Stimulated activated CD8-positive, alpha-beta memory T cell treated with anti-CD3 and anti-CD28 coated beads, Interleukin-15, amount 100 ng/mL, for 24 hours (primary cell): ENCODE measurements at places on chromosomes 2 and 18.

GRCh38 chr2:48600204-48600813 lies 17.3 kb upstream of the GTF2A1L start:
- DNase-seq: no peak

DNA sequence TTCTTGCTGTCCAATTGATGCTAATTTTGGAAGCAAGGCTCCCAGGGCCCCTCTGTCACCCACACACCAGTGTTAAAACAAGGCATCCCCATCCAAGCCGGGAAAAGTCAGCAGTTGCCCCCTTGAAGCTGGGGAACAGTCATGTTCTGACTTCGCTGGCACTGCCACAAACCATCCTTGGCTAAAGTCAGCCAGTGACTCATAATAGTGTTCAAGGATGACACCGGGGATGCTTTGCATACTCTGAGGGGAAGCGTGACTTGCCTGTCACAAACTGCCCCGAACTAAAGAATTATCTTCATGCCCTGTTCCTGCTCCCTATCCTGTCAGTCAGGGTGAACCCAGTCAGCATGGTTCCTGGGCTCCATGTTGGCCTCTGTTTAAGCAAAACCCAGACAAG lies 37.0 kb downstream of the TGFA start:
- no peak for DNase-seq

- DNase-seq: no peak
Measured at GRCh38 chr18:421247-422155, 79.0 kb downstream of the COLEC12 start.

GRCh38 chr2:238306672-238306998 lies 13.7 kb upstream of the TRAF3IP1 start:
- no peak for DNase-seq

GRCh38 chr2:181812106-181812743 lies 79.3 kb upstream of the ITPRID2 start:
- no peak for DNase-seq

DNA sequence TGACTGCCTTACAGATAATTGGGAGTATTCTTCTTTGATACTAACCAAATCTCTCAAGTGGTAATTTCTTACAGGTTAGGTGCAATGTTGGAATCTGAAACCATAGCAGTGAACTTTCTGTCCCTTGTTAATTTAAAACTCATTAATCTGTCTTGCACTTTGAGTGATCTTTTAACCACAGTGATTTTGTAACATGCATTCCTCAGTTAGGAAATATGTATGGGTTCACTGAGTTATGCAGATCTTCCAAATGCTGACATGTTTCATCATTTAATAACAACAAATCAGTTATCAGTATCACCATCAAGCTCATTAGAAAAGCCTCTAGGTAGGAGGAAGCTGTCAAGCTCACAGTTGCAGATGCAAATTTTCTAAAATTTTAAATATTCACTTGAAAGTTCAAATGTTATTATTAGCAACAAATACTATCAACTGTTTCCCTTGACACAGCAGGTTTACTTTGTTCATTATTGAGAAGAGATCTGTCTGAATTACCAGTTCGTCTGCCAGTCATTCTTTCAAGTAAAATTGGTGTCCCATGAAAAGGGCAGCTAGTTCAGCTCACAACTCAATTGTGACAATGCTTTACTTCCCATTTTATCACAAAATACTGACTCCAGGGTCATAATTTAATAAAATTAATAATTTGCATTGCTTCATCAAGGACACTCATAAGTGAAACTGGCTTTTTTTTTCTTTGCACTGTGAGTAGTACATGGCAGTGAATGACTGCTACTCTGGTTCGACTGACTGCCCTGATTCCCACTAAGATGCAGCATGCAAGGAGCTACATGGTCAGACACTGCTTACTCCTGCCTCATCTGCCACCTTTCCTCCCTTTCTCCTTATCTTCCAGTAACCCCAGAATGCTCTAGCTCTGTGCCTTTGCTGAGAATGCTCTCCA lies 31.6 kb downstream of the SUCLG1 start:
- DNase-seq: no peak

DNA sequence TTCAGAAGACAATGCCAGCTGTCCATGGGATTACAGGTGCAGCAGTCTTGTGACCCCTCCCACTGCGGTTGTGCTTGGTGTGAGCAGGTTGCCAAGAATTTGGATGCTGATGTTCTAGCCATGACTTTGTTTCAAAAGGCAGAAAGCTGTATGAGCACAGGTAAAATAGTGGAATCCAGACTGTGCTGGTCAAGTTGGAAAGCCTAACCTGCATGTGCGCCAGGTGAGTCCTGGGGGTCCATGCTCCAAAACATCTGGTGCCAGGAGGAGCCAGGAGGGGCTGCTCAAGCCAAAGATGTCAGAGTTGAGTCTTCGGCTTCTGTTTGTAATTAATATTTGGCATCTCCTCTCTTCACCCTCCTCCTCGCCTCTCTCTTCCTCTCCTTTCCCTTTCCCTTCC lies 330.1 kb downstream of the MYCN start:
- DNase-seq: no peak

GRCh38 chr2:96195410-96196066 lies 13.1 kb downstream of the STARD7 start:
- DNase-seq: no peak

DNA sequence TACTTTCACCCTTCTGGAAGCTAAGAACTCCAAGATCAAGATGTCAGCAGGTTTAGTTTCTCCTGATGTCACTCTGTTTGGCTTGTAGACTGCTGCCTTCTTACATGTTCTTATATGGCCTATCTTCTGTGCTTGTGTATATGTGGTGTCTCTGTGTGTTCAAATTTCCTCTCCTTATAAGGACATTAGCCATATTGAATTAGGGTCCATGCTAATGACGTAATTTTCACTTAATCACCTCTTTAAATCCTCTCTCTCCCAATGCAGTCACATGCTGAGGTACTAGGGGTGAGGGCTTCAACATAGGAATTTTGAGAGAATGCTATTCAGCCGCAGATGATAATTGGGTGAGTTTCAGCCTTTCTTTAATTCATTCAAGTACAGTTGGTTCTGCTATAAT lies 458.3 kb upstream of the SYT4 start:
- DNase-seq: no peak

DNA sequence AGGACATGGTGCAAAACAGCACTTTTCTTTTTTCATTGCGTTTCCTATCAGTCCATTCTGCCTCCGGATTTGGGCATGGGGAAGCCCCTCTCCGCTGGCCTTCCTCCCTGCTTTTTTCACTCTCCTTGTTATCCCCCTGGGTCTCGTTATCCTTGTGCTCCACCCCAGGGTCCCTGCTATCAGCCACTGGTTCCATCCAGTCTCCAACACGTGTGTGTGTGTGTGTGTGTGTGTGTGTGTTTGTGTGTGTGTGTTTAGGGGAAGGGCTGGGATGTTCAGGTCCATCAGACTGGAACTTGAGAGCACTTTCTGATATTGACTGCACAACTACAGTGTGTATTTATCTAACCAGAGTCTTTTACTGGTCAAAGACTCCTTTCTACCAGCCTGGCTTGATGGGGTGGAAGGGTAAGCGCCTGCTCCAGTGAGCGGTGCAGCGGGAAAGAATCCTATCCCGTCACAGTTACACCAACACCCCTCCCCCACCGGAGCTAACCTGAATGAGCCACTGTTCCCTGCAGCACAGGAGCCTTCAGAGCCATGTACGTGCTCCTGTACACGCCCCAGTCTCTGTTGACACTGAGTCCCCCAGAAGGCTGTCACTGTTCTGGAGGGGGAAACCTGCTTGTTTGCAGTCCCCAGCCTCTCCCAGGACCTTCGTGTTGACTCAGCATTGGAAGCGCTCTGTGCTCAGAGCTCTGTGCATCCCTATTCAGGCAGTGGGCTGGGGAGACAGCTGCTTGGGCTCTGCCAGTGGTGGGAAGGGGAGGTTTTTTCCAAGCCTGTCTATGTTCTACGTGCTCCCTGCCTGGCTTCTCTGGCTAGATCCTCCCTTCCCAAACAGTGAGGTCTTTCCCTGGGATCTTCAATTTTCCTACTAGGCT lies 4.6 kb downstream of the INHA start:
- no peak for DNase-seq

DNA sequence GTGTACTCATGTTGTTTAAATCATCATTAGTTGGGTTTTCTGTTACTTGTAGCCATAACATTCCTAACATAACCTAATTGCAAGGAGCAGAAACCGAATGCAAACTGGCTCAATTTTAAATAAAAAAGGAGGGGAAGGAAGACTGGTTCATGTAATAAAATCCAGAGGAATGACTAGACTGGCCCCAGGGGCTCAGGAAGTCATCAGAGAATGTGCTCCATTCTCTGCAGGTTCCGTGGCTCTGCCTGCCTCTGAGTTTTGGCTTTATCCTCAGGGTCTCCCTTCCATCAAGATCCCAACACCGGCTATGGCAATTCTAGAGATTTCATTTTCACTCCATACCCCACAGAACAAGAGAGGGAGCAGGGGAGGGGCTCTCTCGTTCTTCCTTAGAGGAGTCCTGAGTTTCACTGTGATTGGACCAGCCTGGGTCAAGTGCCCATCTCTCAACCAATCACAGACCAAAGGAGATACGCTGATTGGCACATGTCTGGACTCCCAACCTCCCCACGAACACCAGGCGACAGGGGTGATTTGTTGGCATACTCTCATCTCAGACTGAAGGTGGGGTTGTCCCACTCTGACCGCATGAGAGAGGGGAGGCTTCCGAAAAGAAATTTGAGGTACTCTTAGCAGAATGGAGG lies 64.8 kb downstream of the NPPC start:
- DNase-seq: no peak

- no peak for DNase-seq
Measured at GRCh38 chr18:45109271-45109670, 428.6 kb downstream of the SETBP1 start.

DNA sequence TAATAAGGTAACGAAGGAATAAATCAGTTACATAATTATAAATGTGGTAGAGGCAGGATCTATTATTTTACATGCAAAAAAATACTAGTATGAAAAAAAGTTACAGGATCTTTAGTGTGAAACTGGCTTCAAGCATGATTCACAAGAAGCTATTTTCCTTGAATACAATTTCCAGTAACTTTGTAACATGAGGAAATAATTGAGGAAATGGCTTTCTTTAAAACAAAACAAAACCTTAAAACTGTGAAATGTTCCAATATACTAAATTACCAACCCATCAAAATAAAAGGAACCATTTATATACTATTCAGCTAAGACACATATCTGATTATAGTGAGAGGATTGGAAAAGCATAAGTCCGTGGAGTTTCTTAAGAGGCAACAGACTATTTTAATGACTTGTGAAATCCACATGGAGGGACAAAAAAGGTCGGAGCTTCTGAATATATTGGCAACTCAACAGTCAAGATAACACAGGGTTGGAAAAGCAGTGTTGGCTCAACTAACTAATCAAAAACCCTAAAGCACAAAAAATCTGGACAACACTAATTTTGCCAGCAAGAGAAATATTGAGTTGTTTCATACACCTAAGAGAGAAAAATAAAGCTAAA lies 10.6 kb downstream of the IRS1 start:
- DNase-seq: no peak

DNA sequence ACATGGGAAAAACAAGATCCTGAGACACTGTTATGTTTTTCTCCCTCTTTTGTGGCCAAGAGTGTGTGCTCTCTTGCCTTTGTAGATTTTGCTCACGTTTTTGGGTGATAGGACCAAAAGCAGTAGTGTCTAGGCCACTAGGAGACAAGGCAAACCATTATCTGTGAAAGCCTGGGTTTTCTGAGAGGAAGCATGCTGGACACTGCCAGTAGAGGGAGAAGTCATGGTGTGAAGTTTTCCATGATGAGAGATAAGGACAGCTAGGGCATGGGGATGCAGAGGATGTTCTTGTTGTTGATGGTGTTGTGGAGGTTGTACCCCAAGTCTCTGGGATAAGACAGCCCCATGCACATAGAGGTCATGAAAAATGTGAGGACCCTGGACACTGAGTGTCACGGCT lies 285.3 kb downstream of the SOX11 start:
- DNase-seq: no peak

DNA sequence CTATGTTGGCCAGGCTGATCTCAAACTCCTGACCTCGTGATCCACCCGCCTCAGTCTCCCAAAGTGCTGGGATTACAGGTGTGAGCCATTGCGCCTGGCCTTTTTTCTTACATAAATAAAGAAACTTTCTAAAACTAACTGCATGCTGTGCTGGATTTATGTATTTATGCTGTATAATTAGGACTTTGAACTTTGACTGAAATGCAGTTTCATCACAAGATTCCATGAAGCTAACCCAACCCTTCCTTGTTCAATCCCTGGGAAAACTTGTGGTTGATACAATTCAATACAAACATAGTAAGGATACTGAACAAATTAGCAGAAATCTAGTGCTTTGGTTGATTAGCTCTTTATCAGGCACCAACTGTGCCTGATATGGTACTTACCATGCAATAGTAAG lies 20.9 kb upstream of the SLC35F5 start:
- no peak for DNase-seq

- no peak for DNase-seq
Measured at GRCh38 chr2:25936889-25937545, 45.3 kb downstream of the KIF3C start.

- no peak for DNase-seq
Measured at GRCh38 chr2:230601510-230601909, 111.1 kb upstream of the CAB39 start.

DNA sequence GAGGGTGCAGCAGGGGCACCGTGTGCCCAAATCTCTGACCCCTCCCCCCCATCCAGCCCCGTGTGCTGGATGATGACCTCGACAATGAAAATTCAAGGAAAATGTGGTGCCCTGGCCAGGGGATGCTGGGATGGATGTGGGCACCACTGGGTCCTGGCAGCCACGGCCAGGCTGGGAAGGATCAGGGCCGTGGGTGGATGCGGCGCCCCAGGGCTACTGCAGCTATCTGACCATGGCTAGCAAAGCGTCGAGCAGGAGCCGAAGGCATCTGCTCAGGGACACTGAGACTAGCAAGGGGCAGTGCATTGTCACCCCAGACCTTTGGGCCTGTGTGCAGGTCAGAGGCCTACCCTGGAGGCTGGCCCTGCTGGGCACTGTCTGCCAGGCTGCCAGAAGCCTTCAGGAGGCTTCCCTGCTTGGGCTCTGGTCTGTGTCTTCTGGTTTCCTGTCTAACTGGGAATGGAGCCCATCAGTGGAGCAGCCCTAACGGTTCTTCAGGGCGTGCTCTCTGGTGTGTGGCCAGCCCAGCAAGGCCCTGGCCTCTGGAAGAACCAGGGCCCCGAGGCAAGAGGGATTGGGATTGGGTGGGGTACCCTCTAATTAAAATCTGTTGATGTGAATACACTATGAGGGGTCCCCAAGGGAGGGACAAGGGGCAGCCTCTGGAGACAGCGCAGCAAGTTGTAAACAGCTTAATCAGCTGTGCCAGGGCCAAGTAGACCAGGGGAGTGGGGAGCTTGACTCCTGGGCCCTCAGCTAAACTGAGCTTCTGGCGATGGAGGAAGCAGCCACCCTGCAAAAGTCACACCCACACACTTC lies 98.0 kb downstream of the STPG4 start:
- no peak for DNase-seq

- DNase-seq: no peak
Measured at GRCh38 chr2:26820932-26821331, 27.0 kb upstream of the DPYSL5 start.

- DNase-seq: no peak
Measured at GRCh38 chr18:55430026-55430425, 158.0 kb downstream of the TCF4 start.

GRCh38 chr2:237214963-237215362 lies 129.3 kb downstream of the COPS8 start:
- DNase-seq: no peak
